ENCODE measurements at places on chromosomes 1 and 21. TPM values are rescaled to one million over a fixed set of nuclear protein-coding genes. Genes with fewer than 3 reads are reported as not detected.
A peak's percentile ranks its signal among the peaks of the same experiment; 100 is the strongest.

Gene TNNI3K
- total RNA-seq, result not detected

Gene FLG2
- not detected for total RNA-seq

Gene KCNN3
- 4.0 TPM for total RNA-seq

- DNase-seq, result no peak
Measured at GRCh38 chr1:64757213-64757612, 12.3 kb downstream of the RAVER2 start.

DNA sequence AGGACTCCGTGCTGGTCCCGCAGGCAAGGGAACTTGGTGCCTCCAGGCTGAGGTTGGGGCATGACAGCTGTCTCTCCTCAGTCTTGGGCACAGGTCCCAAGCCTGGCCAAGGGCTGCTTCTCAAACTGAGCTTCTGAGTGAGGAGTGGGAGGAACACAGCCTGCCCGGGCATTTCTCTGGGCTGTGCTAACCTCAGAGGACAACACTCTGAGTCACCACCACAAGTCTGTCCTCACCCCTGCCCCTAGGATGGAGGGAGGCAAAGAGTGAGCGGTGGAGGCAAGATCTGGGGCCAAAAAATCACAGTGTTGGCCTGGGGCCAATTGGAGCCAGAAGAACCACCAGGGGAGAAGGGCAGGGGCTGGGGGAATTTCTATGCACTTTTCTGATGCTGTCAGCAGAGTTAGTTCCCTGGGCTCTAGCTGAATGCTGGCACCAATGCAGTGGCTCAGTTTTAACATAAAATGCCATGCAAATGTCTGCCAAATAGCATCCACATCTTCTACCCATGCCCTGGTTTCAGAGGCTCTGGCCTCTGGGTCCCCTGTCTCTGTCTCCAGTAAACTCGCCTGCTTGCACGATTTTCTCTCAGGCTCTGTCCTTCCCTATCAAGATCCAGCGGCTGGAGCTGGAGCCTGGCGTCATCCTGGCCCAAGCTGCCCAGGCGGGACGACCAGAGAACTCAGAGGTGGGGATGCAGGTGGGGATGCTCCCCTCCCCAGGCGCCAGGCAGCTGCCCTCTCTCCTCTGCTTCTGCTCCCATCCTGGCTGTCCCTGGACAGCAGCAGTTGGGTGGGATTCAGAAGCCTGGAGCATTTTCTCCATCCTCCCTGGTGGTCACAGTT lies 11.0 kb upstream of the CDK18 start:
- no peak for DNase-seq

GRCh38 chr21:46666941-46667740 lies 31.7 kb downstream of the PRMT2 start:
- DNase-seq, result peak; percentile 70

DNA sequence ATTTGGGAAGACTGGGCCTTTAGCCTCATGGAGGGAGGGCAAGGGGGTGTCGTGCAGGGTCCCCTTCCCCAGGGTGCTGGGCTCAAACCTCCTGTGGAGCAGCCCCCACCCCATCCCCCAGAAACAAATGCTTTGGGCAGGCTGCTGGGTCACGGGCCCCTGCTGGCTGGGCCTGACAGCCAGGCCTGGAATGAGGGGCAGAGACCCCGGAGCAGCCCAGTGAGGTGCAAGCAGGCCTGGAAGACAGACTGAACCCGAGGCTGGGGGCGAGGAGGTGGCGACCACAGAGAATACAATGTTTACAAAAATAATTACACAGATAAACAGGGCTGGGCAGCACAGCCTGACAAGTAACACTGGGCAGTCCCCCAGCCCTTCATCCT lies 5.3 kb downstream of the CCDC24 start:
- no peak for DNase-seq

Measured in GM23338 (cell line).